ENCODE measurements at places on chromosomes 12 and 14.

DNA sequence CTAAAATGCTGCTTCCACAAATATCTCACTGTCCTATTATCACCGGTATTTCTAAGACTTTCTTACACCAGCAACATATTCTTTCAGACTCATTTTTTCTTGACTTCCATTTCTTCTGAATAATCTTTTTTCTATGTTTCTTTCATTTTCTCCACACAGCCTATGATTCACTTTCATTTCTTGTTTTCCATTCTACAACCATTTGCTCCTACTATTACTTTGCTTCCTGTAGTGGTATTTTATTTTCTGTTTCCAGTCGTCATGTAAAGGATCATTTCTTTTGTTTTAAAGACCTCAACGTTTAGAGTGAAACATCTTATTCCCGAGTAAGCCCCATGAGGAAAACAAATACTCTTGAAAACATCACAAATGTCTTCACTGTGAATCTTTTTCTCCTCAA, 182.2 kb upstream of the MDGA2 start:
- no peak for DNase-seq

- peak; percentile 92 for DNase-seq
These were observed at the start of gene MSRB3 for GRCh38 chr12:65278576-65279368. Gene MSRB3 (plus strand): TSS chr12:65278683. CDS start chr12:65308580, 29,897 bp downstream.

- DNase-seq, result no peak
These were observed 195.1 kb downstream of the IPO8 start for GRCh38 chr12:30500532-30500931.

- no peak for DNase-seq
These were observed 227.4 kb downstream of the NEDD1 start for GRCh38 chr12:97134495-97134894.

DNA sequence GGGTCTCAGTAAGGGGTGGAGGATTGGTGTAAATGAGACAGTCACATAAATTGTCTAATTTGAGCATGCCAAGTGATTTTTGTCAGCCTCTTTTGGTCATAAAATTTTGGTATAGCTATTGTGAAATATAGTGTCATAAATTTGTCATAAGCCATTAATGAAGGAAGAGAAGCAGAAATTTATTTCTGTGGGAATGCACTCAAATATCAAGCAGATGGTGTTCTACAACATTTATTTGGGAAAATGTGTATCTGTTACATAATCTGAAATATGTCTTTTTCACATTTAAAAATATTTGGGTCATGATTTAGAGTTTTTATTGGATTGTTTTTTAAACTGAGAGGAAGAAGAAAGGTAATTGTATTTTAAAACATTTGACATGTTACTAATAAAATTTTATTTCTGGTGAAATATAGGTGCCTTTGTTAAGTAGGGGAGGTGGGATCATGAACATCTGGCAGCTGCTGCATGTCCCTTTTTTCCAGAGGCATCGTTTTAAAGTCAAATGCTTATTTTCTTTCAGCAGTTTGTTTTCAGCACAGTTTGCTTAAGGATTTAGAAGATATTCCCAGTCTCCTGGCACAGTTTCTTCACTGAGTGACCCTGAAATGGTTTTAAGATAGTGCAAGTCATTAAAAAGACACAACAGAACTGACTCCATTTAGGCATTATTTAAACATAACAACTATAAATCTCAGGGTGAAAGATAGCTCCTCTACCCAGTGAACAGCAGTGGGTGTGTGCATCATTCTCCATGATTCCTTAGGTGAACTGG, 371.7 kb downstream of the SNAPC1 start:
- no peak for DNase-seq

DNA sequence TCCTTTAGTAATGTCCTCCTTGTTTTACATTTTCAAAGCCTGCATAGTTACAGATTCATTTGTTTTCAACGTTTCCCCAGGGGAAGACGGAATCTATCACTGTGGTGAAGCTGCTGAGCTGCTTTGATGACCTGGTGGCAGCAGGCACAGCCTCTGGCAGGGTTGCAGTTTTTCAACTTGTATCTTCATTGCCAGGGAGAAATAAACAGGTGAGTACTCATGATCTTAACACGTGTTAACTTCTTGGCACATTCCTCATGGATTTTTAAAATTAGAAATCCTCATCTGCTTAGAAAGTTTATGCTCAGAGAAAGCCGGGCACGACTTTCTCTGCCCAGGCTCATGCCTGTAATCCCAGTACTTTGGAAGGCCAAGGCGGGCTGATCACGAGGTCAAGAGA, 44.5 kb downstream of the TECPR2 start:
- no peak for DNase-seq

DNA sequence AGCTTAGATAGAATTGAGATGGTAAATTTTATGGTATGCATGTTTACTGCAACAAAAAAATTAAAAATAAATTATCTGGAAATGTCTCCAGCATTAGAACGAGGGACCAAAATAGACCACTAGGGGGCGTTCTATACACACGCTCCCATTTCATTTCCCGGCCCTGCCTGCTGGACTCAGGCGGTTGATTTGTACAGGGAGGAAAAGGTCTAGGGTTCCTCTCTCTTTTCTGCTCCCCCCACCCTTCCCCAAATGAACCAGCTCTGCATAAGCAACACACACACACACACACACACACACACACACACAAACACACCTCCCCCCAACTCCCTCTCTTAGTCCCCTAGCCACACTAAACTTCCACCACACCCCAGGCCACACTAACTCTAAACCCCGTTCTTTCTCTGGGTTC, 7.8 kb upstream of the DTX1 start:
- DNase-seq, result no peak

DNA sequence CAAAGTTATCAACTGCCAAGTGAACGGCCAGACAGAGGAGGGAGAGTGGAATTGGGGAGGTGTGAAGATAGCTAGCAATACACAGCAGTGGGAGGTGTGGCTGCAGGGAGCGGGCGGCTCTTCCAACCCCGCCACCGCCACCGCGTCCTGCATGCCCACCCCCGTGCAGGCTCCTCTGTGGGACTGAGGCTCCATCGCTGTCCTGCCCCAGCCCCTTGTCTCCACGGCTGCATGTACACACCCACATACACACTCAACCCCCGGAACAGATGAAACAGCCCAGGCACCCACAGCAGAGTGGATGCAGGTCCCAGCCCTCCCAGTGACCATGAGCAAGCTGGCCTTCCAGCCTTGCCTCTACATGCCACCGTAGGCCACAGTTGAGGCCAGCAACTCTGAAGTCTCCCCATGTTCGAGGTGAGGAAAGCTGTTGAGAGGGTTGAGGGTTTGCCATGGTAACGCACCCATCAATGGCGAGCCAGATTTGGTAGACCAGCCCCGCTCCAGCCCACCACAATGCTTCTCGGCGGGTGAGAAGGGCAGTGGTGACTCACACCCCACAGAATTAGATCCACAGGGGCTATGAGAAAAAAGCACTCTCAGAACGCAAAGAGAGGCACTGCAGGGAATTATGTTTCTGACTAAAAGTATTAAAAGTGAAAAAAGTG, 39.3 kb downstream of the PITPNM2 start:
- no peak for DNase-seq

DNA sequence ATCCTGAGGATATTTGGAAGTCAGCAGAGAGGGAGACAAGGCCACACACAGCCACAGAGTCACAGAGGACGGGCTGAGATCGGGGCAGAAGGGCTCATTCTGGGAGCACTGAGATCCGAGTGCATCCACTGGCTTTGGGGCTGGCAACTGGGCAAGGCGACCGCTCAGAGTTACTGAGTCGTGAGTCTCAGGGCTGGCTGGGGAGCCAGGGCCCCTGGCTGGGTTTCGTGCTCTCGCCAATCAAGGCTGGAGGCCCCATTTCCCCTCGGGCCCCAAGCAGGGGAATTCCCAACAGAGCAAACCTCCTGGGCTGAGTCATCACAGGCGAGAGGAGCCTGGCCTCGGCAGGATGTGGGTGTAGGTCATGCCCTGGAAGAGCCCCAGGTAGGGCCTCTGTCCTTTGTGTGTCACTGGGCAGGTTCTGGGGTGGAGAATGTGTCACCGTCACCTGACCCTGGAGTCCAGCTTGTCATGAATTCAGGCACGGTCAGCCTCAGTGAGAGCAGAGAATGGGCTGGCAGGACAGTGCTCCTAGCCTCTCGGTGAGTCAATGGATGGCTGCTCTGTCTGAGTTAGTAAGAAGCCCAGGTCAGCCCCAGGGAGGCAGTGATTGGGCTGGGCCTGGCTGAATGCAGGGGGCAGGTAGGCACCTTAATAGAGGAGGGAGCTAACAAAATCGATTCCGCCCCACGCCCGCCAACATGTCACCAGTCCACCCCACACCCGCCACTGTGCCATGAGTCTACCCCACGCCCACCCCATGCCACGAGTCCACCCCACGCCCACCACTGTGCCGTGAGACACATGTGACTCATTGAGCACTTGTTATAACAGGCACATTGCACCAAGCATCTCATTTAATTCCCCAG, 16.9 kb downstream of the ASB2 start:
- DNase-seq, result no peak

- no peak for DNase-seq
These were observed 185.4 kb downstream of the ALG10B start for GRCh38 chr12:38501991-38502390.

DNA sequence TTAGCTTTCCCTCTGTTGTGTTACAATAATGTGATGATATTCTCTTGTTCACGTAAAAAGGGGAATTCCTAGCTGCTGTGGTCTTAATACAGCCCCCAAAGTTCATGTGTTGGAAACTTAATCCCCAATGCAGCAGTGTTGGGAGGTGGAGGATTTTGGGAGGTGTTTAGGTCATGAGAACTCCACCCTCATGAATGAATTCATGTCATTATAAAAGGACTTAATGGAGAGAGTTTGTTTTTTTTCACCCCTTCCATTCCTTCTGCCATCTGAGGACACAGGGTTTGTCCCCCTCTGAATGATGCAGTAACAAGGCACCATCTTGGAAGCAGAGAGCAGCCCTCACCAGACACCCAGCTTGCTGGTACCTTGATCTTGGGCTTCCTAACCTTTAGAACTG, 253.4 kb upstream of the DDHD1 start:
- no peak for DNase-seq

DNA sequence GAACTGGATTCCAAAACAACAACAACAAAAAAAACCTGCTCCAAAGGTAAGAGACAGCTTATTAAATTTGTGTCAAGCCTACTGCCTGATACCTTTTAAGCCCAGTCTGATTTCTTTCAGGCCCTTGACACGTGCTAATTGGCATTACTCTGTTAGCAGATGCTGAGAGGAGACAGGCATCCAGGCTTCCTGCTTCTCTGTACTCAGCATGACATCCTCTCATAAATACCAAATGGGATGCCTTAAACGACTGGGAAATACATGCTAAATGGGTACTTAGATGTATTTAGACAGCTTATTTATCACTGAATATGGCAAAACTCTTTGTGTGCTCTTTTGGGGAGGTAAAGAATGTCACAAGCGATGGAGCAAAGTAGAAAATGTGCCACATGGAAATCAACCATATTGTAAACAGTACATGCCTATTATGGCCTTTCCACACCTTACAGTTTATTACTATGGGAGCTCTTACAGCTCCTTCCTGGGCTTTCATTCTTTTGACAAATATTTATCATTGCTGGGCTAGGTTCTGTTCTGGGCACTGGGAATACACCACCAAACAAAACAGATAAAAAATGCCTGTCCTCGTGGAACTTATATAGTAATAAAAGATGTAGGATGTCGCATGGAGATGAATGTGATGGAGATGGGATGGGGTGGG, 11.5 kb upstream of the PCED1B start:
- DNase-seq, result no peak

- DNase-seq, result no peak
These were observed 527.7 kb downstream of the RPS29 start for GRCh38 chr14:49058511-49058910.

GRCh38 chr14:67875175-67876006, 55.8 kb downstream of the RAD51B start:
- no peak for DNase-seq

DNA sequence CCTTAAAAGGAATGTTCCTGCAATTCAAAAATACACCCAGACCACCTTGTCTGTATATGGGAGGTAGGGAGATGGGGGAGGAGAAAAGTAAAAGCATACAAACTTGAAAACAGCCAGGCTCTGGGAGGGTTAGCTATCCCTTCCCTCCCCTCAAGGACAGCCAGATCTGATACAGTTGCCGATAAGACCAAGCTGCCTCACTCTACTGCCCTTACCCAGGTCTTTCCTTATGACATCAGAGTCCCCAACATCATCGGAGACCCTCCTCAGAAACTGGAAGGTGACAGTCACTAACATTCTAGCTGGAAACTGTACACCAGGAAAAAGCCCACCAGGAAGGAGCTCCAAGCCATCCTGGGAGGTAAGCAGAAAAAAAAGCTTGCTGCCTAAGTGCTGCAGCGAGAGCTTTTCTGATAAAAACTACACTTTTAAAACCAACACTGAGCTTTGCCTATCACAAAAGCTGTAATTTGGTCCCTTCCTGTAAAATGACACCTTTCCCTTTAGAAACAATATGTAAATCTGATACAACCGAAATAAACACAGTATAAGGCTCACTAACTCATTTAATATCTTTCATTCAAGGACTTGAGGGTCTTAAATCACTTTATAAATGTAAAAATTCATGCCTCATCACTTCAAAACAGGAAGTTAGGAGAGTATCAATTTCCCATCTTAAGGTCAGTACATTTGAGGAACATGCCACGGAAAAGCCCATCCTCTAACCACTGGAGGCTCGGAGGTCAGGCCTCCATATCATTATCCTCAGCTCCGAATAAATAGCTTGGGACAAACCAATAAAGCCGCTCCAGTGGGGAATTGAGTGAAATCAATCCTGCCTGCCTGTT, 20.4 kb upstream of the PLEKHH1 start:
- no peak for DNase-seq

DNA sequence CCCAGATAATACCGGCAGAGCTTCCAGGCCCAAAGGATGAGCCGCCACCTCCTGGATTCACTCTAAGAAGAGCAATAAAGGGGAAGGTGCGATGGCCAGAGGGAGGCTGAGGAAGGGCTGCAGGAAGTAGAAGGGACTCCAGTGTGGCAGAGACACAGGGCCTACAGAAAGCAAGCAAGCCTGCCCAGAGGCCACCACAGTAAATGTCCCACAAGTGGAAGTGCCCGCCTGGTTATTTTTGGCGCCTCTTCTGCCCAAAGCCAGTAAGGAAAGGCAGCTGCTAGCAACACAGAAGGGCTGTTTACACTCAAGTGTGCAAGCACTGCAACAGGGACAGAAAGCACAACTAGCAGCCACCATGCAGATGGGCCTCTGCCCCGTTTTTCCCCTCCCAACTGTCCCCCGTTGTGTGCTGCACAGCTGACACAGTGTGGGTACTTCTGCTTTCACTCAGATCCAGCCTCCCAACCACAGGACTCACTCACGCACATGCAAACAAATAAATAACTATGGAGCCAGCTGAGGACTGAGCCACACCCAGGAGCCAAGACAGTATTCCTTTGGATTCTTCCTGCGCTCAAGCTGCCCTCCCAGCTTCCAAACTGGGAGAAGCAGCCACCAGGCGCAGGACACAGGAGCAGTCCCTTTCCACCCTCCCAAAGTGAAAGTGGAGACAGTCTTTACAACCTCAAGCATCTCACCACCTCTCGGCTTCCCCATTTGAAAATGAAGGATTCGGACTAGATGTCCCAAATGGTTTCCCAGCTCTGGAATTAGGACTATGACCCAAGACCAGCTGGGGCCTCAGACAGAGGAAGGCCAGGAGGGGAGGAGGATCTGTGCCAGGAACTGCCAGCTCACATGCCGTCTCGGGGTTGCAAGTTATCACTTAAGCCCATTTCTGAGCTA, 40.0 kb upstream of the PNMA1 start:
- DNase-seq, result peak; percentile 83

All from sigmoid colon (tissue), 7 donors.